ENCODE measurements at places on chromosomes 13 and 19.

GRCh38 chr19:51207747-51208146 is 17.1 kb upstream of the CD33 start:
- DNase-seq: no peak

DNA sequence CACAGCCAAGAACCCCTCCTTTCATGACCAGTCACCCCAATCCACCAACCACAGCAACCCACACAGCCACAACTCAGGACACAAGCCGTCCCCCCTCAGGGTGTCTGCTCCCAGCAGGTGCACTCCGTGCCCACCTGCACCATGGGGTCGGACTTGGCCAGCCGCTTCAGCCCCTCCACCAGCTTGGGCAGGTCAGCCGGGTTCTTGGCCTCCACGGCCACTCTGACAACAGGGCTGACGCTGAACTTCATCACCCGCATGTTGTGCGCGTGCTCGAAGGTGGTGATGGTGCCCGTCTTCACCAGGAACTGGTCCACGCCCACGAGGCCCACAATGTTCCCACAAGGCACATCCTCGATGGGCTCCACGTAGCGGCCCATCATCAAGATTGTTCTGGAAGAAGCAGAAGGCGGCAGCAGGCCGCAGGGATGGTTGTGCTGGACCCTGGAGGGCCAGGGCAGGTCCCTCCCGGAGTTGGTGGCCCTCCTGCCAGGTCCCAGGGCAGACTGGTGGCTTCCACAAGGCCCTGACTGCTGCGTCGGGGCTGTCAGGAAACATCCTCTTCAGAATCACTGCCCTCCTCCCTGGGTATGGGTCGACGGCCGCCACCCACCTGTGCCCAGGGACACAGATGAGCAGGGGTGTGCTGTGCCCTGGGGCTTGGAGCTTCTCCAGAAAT is 5.5 kb downstream of the EEF2 start:
- DNase-seq: no peak

- no peak for DNase-seq
These were observed 207.5 kb downstream of the ENOX1 start for GRCh38 chr13:43579321-43579720.

DNA sequence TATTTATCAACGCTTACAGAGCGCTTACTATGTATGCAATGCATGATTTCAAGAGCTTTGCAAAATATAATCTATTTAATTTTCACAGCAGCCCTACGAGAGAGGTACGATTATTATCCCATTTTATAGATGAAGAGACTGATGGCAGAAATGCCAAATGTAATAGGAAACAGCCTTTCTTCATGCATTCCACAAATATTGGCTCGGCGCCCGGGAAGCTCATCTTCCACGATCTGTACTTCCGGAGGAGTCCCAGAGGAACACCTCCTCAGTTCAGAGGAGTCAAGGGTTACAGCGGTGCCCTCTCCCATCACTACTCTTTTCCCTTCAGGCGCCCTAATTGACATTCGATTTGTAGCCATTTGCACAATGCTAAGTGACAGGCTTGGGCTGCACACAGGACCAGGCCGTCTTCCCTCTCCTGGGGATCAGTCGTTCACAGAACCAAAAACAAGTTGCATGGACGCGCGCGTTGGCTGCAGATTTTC is 1.1 kb upstream of the ARHGAP35 start:
- no peak for DNase-seq

DNA sequence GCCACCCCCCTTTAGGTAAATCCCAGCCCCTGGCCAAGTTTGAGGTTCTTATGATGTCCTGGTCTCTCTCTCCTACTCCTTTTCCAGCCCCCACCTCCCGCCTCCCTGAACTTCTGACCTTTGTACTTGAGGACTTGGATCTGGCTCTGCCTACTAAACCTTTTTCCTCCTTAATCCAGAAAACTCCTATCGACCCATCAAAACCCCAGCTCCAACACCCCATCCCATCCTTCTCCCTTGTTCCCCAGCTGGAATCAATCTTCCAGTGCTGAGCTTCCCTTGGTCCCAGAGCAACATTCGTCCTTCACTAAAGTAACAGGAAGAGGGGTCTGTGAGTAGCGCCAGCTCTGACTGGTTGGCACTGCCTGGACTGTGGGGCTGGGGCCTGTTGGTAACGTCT is 17.3 kb upstream of the UQCR11 start:
- no peak for DNase-seq

GRCh38 chr13:19157461-19157860 is 24.2 kb downstream of the TUBA3C start:
- no peak for DNase-seq

GRCh38 chr19:1213391-1214286 is 8.1 kb downstream of the STK11 start:
- DNase-seq: no peak

- DNase-seq: no peak
These were observed 43.9 kb downstream of the ZC3H13 start for GRCh38 chr13:46008631-46009030.

- no peak for DNase-seq
These were observed 18.8 kb downstream of the ZC3H4 start for GRCh38 chr19:47094557-47095475.

GRCh38 chr19:12764698-12765097 is 10.7 kb downstream of the HOOK2 start:
- no peak for DNase-seq

- no peak for DNase-seq
These were observed 210.9 kb downstream of the NDFIP2 start for GRCh38 chr13:79691826-79692225.

DNA sequence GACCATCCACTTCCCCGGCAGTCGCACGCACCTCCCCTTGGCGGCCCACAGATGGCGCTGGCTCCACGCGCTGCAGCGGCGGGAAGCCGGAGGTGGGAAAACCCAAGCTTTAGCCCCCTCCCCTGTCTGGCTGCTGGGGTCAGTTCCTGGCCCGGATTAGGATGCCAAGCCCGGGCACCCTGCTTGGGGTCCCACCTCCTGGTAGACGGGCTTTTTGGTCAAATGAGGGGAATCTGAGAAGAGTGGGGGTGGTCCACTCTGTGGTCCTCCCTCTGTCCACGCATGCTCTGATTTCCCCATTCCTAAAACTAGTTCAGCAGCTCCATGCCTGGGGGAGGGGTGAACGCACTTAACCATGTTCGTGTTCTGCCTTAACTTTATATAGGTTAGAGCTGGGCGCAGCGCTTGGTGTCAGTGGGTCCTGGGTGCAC is 8.1 kb upstream of the ADGRE2 start:
- peak; percentile 44 for DNase-seq

- peak; percentile 97 for DNase-seq
These were observed at the start of gene CCDC97 for GRCh38 chr19:41310033-41310831. Gene CCDC97, plus strand, starts transcription at chr19:41310172. Its CDS starts 139 bp downstream, at chr19:41310311.

GRCh38 chr13:97225533-97225932 is 3.4 kb downstream of the MBNL2 start:
- DNase-seq: no peak

- DNase-seq: no peak
These were observed 7.5 kb upstream of the LRP3 start for GRCh38 chr19:33186431-33187182.

GRCh38 chr19:40800339-40800996 is 1.5 kb downstream of the EGLN2 start:
- DNase-seq: no peak

DNA sequence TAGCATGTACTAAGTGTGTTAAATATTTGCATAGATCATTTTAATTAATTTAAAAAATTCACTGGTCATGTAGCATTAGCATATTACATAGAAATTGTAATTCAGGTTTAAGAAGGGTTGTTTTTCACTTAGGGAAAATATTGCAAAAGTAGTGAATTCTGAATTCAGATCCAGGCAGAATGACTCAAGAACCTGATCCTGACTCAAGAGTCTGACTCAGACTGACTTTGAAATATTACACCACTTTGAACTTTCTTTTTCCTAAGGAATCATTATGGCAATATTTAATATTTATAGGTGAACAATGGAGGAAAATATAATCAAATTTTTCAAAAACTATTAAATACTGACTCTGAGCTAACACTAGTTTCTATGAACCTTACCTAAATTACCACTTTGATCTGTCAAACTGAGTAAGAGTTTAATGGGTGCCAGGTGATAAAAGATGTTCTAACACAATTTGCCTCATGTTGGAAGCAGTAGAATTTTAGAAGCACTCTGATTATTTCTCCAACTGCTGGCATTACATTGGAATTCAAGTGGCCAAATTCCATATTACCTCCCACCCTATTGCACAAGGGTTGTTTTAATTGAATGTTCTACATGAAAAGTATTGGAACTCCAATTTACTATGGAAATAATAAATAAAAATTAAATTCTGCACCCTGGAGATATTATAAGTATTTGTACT is 261.6 kb downstream of the SLITRK1 start:
- no peak for DNase-seq

DNA sequence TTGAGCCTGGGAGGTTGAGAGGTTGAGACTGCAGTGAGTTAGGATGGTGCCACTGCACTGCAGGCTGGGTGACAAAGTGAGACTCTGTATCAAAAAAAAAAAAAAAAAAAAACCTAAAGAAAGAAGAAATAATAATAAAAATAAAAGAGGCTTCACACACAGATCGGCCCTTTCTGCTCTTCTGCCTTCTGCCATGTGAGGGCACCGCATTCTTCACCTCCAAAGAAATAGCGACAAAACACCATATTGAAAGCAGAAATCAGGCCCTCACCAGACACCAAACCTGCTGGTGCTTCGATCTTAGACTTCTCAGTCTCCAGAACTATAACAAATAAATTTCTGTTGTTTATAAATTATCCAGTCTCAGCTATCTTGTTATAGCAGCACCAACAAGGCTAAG is 3.0 kb downstream of the ZNF649 start:
- DNase-seq: no peak

- no peak for DNase-seq
These were observed 1.7 kb upstream of the PLEKHG2 start for GRCh38 chr19:39410831-39411080.

DNA sequence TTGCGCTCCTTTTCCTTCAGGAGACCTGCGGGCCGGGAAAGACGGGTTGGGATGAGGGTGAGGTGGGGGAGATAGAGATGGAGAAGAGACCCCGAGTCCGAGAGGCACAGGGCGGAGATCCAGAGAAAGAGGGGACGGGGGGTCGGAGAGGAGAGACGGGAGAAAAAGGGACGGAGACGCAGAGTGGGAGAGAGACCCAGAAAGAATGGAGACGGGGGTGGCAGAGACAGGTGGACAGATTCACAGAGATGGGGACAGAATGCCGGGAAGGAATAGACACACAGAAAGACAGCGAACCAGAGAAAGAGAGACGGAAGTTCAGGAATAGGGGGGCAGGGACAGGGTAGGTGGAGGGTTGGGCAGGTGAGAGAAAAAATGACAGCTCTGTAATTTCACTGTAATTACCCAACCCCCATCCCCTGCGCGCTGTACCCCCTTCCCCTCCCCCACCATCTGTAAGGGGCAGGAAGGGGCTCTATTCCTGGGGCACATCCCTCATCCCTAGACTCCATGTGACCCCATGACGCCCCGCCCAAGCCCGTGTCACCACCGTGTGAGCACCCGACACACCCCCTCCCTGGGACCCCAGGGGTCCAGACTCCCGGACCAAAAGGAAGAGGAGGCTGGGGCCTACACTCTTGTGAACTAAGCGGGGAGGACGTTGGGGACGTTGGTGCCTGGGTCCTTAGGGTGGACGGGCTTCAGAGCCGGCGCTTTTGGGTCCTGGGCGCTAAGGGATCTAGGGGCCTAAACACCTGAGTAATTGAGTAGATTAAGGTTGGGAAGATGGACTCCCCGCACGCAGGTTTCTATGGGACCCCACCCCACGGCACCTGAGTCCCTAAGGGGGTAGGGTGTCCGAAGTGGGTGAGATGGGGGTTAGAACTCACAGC is 967 bp downstream of the DBP start:
- peak; percentile 55 for DNase-seq

All from eye (tissue), 1 donor.